ENCODE measurements at places on chromosomes 7 and 10. TPM values are rescaled to one million over a fixed set of nuclear protein-coding genes. Genes with fewer than 3 reads are reported as not detected.

GRCh38 chr7:107579885-107580715 lies at the start of gene BCAP29:
Gene BCAP29, plus strand, starts transcription at chr7:107580246. Its CDS starts 527 bp downstream, at chr7:107580773.
- DNase-seq = peak; percentile 91

DNA sequence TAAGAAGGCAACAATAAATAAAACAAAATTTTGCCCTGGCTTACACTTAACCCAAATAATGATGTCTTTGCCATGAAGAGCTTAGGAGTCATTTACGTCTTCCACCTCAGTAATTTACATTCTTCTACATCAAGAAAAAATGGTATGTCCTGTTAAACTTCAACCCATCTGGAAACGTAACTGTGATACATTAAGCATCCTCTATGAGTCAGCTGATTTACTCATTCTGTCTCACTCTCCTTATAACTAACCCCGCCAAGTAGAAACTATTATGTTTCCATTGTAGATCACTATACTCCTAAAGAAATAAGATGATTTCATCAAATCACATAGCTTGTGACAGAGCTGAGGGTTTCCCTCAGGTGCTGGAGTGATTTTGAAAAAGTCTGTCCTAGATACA lies 330.7 kb downstream of the CDC14C start:
- DNase-seq = no peak

CCDC7 gene
- total RNA-seq = 20.8 TPM

DNA sequence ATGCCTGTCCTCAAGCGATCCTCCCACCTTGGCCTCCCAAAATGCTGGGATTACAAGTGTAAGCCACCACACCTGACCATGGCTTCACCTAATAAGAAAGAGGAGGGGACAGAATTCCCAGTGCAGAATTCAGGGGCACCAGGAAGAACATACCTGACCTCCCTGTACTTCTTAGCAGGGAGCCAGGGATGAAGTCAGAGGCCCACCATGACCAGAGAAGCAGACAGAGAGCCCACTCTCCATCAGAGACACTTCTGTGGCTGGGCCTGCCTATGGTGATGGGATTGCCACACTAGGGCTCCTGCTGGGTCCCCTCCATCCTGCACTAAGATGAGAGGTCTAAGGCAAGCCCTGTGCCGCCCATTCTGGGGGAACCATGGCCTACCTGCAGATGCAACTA lies 157.4 kb upstream of the LYZL2 start:
- DNase-seq = no peak

GRCh38 chr10:112434988-112435619 lies 11.6 kb downstream of the ZDHHC6 start:
- DNase-seq = no peak

- DNase-seq = no peak
These were observed 25.3 kb downstream of the IKZF1 start for GRCh38 chr7:50329775-50330174.

POLR2J gene
- 43.6 TPM for total RNA-seq

DNA sequence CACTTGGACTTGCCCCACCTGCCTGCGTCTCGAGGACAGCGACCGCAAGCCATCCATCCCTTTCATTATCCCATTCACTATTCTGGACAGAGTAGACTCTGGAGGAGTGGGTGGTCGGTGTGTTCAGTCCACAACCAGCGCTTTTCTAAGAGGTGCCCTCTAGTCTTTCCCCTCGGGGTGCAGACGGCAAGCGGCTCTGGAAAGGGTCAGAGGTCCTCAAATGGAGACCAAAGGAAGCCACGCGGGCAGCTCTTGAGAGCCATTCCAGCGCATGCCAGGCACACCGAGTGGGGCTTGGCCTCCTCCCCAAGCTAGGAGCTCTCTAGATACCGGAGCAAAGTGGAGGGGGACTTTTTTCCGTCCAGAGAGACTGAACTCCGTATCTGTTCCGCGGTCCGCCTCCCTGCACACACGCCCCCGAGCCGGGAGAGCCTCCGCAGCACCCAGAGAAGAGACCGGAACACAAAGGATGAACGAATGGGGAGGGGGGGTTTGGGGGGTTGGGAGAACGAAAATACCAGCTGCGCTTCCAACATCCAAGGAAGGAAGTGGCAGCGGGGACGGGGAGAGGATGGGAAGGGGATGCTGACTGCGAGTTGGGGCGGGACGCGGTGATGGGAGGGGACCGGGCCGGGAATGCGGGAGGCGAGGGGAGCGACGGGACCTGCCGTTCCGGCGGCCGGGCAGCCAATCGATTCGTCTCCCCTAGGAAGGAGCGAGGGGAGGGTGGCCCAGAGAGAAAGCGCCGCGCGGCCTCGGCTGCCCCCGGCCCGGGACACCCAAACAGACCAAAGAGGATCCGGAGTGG lies 515 bp downstream of the GSDME start:
- no peak for DNase-seq

- no peak for DNase-seq
These were observed 1.4 kb downstream of the CELF2 start for GRCh38 chr10:11018855-11019631.

- no peak for DNase-seq
These were observed 63.0 kb upstream of the ANTXRL start for GRCh38 chr10:46223626-46224413.

DNA sequence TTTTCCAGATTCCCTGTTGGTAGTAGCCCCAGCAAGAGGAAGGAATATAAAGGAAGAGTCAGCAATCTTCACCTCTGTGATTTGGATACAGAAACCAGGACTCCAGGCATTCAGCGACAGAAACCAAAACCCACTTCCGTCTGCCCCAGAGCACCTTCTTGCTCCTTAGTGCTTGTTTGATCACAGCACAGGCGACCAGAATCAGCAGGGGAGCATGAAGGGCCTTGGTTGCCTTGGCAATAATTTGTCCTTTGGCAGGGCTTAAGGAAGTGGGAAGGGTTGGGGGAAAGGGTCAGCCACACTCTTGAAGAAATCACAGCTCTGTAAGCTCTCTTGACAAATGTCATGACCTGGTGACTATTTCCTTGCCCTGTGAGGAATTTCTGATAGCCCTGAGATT lies 379.6 kb downstream of the OTUD1 start:
- DNase-seq = no peak

LRRC72 gene
- not detected for total RNA-seq

CALML3 gene
- total RNA-seq = not detected

DNA sequence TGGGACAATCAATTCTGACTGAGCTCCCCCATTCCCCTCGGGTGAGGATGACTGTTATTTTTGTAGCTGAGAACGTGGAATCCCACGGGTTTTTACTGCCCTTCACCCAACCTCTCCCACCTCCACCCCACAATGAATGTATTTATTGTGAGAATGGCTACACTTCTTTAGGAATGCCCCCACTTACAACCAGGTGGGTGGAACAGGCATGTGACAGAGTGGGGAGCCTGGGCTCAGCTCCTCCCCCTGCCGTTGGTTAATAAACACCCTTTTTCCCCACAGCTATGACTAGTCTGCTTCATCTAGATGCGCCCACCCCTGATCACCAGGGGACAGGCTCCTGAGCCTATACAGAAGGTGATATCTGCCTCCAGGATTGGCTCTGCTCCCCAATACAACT lies 2.0 kb downstream of the MRPL43 start:
- no peak for DNase-seq

ANKRD7 gene
- not detected for total RNA-seq

AGR3 gene
- not detected for total RNA-seq

DNA sequence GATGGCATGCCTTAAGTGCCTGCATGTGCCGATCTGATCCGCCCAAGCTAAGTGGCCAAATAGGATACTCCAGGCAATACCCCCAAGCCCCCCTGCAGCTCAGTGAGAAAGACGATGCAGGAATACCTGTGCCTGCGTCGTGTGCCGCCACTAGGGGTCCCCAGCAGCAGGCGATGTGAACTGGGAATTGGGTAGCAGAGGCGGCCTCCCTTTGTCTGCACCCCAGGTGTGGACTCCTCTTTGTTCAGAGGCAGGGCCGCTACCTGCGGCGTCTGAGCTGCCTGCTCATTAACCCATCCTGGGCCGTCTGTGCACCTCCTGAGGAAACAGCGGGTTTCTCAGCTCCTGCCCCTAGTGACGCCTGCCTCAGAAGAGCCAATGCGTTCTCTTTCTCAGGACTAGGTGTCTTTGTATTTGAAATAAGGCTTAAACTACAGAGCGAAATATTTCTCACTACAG lies 4.8 kb upstream of the CHN2 start:
- DNase-seq = no peak

- DNase-seq = no peak
These were observed 3.0 kb downstream of the KMT2E start for GRCh38 chr7:105016709-105017656.

GRCh38 chr7:91264924-91265681 lies 870 bp downstream of the FZD1 start:
- DNase-seq = no peak

DNA sequence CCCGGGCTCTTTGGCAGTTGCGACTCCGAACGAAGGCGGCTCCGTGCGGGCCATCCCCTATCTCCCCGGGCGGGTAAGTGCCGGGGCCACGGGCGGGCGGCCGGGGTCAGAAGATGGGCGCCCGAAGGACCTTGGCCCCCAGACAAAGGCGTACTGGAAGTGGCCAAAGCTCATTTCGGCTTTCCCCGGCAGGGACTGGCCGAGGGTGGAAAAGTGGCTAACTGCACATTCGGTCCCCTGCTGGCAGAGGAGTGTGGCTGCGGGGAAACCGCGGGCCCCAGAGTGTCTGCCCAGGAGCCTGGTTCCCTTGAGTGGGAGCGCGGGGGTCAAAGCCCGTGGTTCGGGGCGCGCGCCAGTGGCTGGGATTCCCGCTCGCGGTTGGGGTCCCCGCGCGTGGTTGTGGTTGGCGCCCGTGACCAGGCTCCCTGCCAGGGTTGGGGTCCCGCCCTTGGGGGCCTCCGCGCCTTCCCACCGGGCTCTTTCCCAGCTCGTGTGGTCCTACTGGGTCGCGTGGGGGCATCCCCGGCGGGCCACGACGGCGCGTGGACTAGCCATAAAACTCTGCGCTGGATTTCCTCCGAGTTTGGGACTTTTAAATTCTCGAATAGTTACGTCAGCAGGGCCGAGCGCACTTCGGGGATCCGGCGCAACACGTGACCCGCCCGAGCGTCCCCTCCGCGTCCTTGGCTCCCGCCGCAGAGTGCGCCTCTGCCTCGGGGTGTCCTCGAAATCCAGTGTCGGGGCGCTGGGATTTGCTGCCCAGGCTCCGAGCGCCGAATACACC lies 124.4 kb downstream of the TACC2 start:
- DNase-seq = no peak
